HL-60 (cell line): ENCODE measurements at places on chromosomes 13 and 19.

- no peak for DNase-seq
Observed at GRCh38 chr19:11710313-11710712, 28.4 kb downstream of the ZNF823 start.

GRCh38 chr19:29673451-29674371 lies 8.4 kb downstream of the PLEKHF1 start:
- DNase-seq = no peak

DNA sequence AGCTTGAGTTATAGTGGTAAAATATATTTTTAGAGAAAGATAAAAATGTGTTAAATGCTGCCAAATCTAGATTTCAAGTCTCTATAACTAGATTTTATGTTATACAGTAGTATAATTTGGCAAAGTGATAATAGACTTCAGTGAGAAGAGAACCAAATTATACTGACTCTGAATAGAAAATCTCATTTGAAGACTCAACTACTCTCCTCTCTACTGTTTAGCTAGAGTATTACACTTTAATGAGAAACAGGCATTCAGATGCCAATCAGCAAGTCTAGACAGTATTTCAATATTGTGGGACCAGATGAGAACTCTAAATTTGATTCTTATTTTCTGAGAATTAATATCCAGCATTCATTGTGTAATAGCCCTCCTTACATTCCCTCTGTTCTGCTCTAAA lies 311.2 kb downstream of the SLITRK5 start:
- DNase-seq = no peak

DNA sequence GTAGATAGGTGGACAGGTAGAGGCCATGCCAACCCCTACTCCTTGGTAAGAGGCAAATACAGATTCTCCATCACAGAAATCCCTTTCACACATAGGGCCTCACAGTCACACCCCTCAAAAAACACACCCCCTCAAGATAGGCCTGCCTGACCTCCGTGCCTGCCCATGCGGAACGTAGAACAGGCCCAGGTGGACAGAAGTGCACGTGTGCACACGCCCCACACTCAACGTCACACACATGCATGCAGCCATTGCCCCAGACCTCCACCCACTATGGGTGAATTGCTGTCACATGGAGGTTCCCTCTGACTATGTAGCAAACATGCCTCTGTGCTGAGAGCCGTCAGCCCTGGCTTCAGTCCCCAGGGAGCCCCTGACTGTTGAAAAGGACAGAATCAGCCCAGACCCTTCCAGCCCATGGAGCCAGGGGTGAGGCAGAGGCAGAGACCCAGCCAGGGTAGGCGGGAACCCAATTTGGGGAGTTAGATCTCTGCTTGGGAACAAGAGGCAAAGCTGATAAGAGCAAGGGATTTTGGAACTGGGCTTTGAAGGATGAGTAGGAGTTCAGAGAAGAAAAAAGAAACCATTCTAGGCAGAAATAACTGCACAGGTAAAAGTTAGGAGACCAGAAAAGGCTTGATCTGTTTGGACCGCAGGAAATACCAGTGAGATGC lies 3.1 kb downstream of the ANKRD24 start:
- no peak for DNase-seq

DNA sequence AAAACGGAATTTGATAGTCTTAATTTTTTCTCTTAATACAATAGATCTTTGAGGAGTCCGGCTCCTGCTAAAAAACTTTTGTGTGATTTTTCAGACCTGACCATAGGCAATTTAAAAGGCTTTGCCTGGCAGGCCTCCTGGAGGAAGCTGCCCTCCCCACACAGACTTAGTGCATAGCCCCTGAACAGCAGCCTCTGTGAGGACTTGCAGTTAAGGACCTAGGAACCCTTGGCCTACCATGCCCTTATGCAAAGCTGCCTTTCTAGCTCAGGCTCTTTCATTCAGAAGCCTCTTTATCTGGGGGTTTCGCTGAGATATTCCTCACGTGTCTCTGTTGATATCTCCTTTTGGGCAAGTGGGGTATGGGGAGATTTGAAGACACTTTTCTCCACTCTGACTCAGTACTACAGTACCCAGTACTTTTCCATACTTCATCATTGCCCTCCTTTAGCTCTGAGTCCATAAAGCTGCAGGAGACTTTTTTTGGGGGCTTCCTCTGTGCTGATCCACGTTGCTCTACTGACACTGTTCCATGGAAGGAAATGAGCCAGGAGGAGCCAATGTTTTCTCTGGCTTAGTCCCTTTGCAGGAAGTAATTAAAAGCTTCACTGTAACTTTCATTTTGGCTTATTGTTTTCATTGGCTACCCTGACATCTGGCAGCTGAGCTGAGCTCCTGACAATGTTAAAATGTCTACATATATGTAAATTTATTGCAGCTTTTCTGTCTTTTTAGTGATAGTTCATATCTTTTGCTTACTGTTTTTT lies 283.1 kb downstream of the TDRD3 start:
- DNase-seq = no peak

- no peak for DNase-seq
Observed at GRCh38 chr19:49212016-49212701, 54.6 kb downstream of the TRPM4 start.
